ENCODE measurements at places on chromosomes 5 and 9.

DNA sequence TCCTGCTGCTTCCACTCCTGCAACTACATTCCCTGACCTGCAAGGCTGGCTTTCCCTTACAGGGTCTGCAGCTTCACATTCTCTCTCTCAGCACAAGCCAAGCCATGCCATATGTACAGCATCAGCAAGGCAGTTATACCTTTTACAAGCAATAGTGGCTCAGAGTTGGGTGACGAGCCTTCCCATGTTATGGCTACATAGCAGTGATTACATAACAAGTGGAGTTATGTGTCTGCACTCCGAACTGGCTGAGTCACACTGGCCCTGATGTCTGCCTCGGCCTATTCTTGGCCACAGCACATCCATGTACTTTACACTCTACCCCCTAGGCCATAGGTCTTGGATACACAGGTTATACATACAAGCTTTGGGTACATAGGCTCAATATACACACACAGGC is 52.0 kb upstream of the SNCAIP start:
- DNase-seq: no peak

GRCh38 chr5:59357381-59357977 is 536.0 kb downstream of the PDE4D start:
- DNase-seq: no peak

DNA sequence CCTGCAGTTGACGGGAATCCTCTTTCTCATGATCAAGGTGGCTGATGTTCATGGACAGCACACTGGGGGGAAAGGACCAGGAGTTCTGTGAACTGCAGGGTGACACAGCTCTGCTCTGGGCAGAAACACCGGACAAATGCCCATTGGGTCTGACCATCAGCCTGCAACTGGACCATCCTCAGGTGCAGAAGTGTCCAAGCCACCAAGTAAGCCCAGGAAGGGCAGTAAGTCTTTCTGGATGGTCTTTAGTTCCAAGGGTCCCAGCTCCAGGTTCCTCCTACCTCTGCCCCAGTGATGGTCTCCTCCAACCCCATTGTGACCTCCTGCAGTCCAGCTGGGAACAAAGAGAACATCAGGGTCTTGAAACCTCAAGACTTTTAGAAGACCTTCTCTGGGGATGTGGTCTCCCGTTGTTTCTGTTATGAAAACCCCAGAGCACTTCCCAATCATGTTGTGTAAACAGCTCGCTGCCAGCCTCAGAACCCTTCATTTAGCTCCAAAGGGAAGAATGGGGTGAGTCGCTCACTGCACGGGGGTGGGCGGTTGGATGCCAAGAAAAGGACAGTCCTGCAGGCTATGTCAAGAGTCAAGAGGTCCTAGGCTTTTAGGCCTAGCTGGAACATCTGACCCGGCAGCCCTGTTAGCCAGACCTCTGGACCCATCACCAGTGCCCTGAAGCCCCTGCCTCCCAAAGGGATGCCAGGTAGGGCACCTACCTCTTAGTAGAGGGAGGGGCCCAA is 41.8 kb upstream of the TCF7 start:
- DNase-seq: no peak

DNA sequence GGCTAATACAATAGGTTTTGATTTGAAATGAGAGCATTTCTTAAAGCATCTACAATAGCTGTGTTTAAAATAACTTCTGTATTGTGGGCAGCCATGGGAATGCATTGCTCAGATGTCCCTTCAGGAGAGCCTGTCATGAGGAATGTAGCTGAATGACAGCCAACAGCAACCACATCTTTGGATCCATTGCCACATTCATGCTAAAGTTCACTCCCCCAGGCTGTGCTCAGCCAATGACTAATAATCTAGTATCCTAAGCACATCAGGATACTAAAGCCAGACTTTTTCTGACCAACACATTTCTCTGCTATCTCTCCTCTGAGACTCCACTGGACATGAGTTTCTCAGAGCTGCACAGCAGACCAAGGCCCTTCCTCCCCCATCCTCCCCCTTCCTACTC is 45.5 kb downstream of the HTR1A start:
- DNase-seq: no peak

GRCh38 chr5:66931651-66932050 is 264.9 kb downstream of the CD180 start:
- DNase-seq: no peak

DNA sequence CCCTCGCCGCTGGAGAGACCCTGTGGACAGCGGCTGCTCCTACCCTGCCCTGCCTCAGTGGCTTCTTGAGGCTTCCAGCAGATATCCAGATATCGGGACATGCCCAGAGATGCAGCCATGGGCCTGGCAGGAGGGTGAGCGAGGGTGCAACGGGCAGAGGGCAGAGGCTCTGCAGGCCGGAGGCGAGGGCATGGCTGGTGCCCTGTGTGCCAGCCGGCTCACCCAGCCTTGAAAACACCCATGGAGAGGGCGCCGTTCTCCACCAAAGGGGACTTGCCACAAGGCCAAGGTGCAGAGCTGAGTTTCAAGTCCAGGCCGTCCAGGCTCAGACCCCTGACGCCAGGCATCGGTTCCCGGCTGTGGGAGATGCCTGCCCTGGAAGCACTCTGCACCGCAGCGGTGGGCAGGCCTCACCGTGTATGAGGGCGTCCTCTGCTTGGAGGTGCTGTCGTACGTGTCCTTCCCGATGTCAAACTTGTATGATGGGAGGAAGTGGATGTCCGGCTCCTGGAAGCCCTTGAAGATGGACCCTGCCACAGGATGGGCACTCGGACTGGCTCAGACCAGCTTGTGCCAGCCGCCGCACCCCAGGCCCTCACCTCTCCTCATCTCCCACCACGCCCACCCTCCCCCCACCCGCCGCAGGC is 8.9 kb downstream of the INPP5E start:
- DNase-seq: no peak

- DNase-seq: no peak
These were observed 9.0 kb downstream of the CREBRF start for GRCh38 chr5:173065155-173065554.

- no peak for DNase-seq
These were observed 412.7 kb downstream of the CDH10 start for GRCh38 chr5:24232041-24232440.

- no peak for DNase-seq
These were observed 483.7 kb upstream of the PIK3R1 start for GRCh38 chr5:67731886-67732285.

GRCh38 chr5:169740435-169740834 is 103.4 kb downstream of the DOCK2 start:
- no peak for DNase-seq

DNA sequence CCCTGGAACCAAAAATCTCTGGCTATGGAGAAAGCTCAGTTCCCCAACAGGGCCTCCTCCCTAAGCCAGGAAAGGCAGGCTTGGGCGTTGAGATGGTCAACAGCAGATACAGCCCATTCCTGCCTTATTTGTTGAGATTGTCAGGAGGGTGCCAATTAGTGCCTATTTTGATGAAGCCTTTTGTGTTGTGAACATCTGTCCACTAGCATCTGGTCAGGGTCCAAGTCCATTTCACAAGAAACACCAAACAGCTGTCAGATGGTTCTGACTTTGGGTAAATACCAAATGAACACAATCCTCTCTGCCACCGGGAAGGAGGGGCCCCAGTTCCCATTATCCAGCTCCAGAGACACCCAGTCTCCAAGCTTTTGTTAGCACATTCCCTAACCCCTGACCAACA is 19.9 kb downstream of the SEMA6A start:
- no peak for DNase-seq

DNA sequence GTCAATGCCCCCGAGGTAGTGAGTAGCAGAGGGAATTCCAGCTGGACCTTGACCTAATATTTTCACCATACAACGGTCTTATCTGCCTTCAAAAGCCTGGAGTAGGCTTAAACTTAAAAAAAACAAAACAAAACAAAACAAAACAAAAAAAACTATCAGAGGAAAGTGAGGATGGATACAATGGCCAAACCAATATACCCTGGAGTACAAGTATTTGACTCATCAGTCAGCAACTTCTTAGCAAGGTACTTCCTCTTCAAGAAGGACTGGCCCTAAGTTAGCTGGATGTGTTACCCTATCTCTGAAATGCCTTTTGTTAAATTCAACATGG is 160.6 kb upstream of the GNA14 start:
- no peak for DNase-seq

DNA sequence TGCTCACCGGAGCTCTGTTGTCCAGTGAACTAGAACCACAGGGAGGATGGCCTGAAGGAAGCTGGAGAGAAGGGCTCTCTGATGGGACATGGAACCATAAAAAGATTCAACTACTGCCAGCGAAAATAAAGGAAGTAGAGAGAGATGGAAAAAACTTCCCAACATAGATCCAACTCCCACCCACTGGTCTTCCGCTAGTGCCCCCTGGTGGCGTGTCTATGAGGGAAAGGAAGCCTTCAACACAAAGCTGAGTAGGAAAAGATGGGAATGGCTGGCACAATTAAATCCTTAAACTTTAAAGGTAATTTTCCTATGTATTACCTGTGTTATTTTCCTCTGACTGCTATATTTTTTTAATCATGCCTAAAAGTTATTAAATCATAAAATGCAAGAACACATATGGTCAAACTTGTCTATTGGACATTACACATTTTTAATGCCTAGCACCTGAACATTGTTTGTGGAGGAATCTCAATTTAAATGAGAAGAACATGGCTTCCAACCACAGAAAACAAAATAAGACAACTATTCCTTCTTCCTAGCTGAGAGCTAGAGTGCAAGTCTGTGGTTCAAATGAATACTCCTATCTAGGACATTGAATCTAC is 51.5 kb downstream of the CEP120 start:
- DNase-seq: peak; percentile 24

DNA sequence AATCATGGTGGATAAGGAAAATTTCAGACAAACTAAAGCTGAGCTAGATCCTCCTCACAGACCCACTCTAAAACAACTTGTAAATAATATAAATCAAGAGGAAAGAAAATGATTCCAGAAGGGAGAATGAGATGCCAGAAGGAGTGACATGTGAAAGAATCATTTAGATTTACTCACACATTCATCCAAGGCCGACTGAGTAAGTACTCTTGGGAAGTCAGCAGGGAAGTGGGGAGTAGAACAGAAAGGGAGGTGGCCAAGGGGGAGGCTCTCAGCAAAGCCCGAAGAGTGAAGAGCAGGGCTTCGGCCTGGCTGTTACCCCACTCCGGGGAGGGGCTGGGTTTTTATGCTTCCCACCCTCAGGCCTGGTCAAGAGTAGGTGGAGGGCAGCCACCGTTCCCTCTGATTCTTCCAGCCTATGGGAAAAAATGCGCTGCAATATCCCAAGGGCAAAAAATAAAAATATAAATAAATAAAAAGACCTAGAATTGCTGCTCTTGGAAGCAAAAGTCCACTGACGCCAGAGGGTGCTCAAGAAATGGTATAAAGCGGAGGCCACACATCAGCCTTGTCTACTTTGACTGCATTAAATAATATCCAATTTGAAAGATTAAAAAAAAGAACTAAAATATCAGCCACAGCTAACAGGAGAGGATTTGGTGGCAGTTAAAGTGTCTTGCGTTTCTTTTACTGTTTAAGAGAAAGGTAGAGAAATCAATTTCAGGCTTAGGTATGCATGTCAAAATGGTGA is 110.2 kb upstream of the COL5A1 start:
- no peak for DNase-seq

DNA sequence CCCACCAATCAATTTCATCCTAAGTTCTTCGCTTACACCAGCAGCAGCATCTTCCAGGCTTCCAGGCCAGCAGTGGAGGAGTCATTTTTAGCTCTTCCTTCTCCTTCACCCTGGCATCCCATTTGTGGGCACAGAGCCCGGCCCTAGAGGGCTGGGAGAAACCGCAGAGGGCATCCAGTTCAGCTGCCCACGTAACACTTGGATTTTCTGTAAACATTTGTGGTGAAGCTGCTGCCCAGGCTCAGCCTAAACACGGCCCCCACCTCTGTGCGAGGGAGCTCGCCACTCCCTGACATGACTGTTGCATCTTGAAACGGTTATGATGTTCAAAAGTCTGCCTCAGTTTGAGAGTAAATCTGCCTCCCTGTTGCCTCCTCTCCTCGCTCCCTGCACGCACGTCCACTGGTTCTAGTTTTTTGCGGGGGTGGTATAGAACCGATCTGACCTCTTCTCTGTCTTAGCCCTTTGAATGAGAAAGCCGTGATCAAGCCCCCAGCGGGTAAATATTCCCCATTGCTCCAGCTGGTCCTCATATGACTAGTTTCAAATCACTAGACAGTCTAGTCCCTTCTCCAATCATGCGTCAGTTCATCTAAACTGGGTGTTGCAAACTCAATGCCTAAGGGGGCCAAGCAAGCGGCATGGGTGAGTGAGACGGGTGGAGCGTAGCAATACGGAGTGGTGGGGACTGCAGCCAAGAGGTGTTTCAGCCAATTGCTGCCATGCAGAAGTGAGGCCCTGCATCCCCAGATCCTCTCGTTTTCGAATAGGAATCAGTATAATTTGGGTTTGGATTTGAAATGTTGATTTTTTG is 34.9 kb upstream of the N4BP3 start:
- DNase-seq: no peak

GRCh38 chr9:96654450-96655197 is 493 bp downstream of the PRXL2C start:
- DNase-seq: peak; percentile 31

GRCh38 chr9:18437315-18438201 is 36.4 kb upstream of the ADAMTSL1 start:
- no peak for DNase-seq

GRCh38 chr5:6812800-6813731 is 99.8 kb downstream of the TENT4A start:
- DNase-seq: no peak

Measured in stimulated activated CD4-positive, alpha-beta T cell treated with anti-CD3 and anti-CD28 coated beads, Interleukin-1b, Interleukin-23, amount 100 ng/mL, for 4 hours (primary cell).